Cerebellar nuclear complex (tissue), 1 donor: ENCODE measurements at places on chromosomes 1 and 21.

DNA sequence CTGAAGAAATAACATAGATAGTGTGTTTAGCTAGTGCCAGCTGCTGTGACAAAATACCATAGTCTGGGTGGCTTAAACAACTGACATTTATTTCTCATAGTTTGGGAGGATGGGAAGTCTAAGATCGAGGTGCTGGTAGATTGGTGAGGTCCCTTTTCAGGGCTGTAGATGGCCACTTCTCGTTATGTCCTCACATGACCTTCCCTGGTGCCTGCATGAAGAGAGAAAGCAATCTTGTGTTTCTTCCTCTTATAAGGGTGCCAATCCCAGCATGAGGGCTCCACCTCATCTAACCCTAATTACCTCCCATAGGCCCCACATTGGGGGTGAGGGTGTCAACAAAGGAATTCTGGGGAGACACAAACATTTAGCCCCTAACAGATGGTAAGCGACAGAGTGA lies 9.3 kb downstream of the MTARC2 start:
- DNase-seq = no peak

GRCh38 chr1:171251952-171252300 lies 3.6 kb downstream of the FMO1 start:
- DNase-seq = no peak

DNA sequence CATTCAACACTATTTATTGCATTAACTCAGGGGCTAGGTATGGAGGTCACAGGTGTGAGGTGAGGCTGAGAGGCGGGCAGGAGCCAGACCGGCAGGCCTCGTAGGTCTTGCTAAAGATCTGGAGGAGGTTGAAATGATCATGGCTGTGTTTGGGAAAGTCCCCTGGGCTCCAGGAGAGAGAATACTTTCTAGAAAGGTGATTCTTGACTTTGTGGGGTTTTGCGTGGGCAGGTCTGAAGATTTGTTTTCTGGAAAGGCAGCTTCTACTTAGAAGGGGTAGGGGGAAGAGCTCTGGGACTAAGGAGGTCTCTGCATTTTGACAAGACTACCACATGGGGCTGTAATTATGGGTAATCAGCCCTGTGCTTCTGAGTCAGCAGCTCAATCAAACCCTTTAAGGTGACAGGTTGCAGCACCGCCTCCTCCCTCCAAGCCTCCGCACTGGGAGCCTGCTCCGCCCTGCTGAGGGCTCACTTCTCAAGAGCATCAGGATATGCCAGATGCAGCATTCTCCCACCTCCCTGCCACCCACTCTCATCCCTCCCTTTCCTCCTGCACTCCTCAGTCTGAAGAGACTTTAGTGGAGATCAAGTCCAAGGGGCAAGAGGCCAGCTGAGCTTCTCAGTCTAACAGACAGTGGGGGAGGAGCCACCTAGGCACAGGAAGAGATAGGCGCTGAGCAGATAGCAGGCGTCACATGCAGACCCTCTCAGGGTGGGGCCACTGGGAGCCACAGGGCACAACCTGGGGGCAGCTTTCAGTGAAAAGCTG lies 30.5 kb downstream of the SLC30A1 start:
- no peak for DNase-seq

DNA sequence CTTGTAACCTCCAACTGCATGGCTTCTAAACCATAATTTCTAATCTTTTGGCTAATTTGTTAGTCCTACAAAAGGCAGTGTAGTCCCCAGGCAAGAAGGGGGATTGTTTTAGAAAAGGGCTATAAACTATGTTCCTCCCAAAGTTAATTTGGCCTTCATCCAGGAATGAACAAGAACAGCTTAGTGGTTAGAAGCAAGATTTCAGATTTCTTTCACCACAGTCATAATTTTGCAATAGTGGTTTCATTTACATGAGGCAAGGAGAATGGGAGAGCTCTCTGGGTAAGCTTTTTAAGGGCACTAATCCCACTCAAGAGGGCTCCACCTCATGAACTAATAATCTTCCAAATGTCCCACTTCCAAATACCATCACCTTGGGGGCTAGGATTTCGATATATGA lies 1353.9 kb downstream of the NCAM2 start:
- DNase-seq = no peak

DNA sequence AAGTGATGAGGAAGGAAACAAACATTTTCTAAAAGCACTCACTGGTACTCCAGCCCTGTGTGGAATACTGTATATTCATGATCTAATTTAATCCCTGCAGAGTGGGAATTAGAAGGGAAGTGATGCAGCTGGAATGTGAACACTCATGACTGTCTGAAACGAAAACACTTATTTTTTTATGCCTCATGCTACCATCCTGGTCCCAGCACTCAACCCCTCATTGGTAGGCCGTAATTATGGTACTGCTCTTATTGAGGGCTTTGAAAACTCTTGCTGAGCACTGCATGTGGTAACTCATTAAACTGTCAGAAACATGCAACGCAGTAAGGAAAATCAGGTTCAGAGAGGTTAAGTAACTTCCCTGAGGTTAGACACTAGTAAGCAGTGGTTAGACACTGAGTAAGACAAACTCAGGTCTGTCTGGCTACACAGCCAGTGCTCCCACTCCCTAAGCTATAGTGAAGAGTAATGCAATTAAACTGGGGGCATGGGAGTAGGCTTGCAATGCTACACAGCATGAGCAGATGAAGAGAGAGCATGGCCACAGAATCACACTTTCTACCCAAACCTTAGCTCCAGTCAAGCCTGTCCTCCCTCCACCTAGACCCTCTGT lies 17.3 kb upstream of the TNFSF4 start:
- no peak for DNase-seq

GRCh38 chr1:2786329-2787162 lies 14.9 kb downstream of the TTC34 start:
- no peak for DNase-seq

- peak; percentile 7 for DNase-seq
Measured at GRCh38 chr1:26145041-26145959, 13.6 kb upstream of the FAM110D start.

DNA sequence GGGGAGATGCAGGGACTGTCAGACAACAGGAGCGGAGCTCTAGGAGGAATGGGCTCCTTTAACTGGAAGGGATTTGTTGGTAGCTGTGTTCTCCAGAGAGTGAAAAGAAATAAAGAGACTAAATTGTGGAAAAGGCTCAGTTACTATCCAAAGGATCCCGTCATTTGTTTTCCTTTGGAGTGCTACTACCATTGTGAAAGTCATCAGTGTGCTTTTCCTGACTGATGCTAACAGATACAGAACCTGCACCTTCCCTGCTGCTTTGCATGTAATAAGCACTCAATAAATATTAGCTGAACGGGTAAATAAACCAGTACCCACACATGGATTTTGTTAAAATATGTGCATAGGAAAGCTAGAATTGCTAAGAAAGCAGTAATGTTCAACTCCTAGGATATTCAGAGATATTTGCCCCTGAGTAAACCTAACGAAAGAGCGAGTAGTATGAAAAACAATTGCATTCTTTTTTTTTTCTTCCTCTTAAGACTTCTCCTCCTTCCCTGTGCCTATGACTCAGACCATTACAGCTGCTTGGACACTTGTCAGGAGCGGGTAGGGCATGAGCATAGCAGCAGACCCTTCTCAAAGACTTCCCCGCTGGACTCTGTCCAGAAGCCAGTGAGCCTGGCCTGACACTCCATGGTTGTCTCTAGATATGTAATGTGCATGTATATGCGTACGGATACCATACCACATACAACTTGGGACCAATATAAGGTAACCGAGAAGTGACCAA lies 41.7 kb downstream of the PTGFRN start:
- DNase-seq = no peak

DNA sequence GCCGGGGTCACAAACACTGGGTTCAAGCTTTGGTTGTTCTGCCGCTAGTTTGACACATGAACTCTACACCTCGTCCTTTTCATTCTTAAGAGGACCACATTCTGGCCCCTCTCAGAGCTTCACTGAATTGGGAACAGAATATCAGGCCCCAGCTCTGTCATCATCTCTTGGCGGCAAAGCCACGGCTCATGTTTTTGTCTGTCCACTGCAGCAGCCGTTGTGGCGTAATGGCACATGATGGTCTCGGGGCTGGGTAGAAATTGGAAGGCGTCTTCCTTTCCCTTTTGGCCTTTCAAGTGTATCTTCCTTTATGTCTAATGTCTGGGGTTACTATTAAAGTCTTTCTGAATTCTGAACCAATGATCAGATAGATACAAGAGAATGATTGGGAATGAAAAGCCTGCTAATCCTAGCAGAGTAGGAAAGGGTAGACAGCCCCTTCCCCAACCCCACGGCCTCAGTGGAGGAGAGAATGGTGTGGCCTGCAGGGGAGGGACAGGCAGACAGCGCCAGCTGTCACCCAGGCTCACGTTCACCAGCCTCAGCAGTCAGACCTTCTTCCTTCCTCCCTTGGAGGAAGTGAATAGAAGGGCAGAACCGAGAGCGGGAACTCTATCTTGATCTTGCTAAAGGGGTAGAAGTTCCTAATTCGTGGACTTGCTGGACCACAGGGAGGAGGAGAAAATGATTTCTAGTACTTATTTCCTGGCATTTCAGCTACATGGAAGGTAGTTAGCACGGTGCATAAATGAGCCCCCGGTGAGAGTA lies 498.1 kb downstream of the KIF26B start:
- no peak for DNase-seq

- DNase-seq = no peak
Measured at GRCh38 chr21:26421724-26422123, 151.4 kb downstream of the CYYR1 start.

DNA sequence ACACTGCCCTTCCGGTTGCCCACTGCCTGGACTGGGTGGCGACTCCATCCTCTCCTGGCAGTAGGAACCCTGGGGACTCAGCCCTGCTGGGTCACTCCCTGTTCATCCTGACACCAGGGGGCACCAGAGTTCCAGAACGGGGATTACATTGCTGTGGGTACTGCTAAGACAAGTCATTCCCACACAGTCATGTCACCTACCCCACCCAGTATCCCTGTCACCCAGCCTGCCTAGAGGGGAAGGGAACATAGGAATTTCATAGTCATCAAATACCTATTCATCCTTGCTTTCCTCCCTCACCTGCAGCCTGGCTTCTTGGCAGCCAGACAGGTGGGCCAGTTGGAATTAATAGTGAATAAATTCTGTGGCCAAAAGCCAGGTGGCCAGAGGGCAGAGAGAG lies 9.8 kb upstream of the SFN start:
- DNase-seq = no peak

DNA sequence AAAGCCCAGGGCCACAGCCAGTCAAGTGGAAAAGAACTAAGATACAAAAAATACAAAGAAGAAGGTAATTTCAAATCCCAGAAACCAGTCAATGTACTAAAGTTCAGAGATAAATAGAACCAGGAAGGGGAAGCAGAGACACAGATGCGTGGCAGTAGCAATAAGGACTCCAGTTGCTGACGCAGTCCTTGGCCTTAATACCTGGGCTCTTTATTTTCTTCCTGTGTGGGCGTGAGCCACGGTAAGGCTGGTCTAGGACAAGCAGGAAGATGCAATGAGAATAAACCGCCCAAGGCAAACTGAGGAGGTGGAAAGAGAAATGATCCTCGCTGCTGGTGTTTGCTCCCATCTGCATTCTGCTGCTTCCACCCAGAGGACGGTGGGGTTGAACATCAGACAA lies 65.6 kb upstream of the PLXNA2 start:
- no peak for DNase-seq
